ENCODE measurements at places on chromosomes 3 and 15.
A peak's percentile ranks its signal among the peaks of the same experiment; 100 is the strongest.

GRCh38 chr15:85407421-85408269 is 27.2 kb downstream of the AKAP13 start:
- peaks cover 61% of the 10 kb centered on the region for H3K4me1 ChIP-seq
- H3K27ac ChIP-seq, result peak overlapping the region; percentile 95
- H3K4me3 ChIP-seq, result peak overlapping the region; percentile 68
- H3K27me3 ChIP-seq, result no peaks in the 10 kb centered on the region

DNA sequence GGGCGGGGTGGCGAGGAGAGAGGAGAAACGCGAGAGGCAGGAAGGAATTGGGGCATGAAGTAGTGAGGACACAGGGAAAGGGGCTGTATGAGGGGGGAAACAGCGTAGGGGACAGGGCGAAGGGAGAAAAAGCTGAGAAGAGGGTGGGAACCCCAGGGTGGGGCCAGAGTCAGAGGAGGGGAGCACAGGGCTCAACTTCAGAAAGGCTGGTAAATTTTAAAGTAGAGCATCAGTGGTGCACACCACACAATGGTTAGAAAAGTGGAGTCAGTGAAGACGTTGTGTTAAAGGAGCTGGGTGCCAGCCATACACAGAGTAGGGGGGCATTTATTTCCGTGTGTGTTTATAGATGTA is 3.0 kb upstream of the RPP25 start:
- H3K27me3 ChIP-seq, result peaks cover 41% of the 10 kb centered on the region
- DNase-seq, result no peak
- peak overlapping the region; percentile 10 for H3K27ac ChIP-seq
- H3K4me1 ChIP-seq, result peaks cover 30% of the 10 kb centered on the region
- H3K36me3 ChIP-seq, result peaks cover 3% of the 10 kb centered on the region

DNA sequence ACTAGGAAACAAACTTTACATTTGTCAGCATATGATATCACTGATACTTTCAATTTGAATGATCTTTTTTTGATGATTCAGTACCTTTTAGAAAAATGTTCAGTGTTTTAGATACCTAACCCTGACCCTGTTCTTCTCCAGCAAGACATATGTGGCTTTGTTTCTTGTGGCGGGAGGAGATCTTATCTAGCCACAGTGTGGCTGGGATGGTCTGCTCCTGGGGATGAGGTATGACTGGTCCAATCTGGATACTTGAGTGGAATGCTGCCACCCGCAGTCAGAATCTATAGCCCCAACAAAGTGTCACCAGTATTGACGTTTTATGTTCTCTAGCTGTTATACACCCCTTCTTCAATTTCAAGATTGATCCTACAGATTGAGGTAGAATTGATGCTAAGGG is 439.0 kb upstream of the GOLIM4 start:
- no peaks in the 10 kb centered on the region for H3K36me3 ChIP-seq
- no peak overlapping the region for H3K27ac ChIP-seq
- no peaks in the 10 kb centered on the region for H3K4me1 ChIP-seq
- DNase-seq, result no peak
- no peak overlapping the region for H3K4me3 ChIP-seq
- H3K27me3 ChIP-seq, result no peaks in the 10 kb centered on the region

GRCh38 chr3:16143861-16144447 is 30.5 kb upstream of the GALNT15 start:
- no peak overlapping the region for H3K27ac ChIP-seq
- H3K36me3 ChIP-seq, result no peaks in the 10 kb centered on the region
- no peak for DNase-seq
- H3K27me3 ChIP-seq, result no peaks in the 10 kb centered on the region
- no peaks in the 10 kb centered on the region for H3K4me1 ChIP-seq

GRCh38 chr15:52003710-52004109 is 15.3 kb upstream of the MAPK6 start:
- H3K4me3 ChIP-seq, result no peak overlapping the region
- DNase-seq, result no peak
- no peaks in the 10 kb centered on the region for H3K27me3 ChIP-seq
- peaks cover 45% of the 10 kb centered on the region for H3K4me1 ChIP-seq
- no peaks in the 10 kb centered on the region for H3K36me3 ChIP-seq

DNA sequence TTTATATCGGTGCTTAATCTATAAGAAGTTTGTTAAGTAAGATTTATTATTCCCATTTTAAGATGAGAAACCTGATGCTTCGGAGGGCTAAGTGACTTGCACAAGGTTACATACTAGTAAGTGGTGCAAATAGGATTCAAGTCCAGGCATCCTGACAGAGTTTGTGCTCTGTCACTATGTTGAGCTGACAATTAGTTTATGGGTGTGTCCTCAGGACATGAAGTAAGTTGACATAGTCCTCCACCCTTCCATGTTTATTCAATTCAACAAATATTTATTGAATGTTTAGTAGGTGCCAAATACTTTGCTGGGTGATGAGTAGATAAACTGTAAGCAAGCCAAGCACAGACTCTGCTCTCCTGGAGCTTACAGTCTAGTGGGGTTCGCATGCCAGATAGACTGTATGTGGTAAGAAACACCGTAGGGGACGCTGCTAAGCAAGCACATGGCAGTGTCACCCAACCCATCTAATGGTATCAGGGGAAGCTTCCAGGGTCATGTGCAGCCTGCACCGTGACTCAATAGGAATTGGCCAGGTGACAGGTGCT is 342.7 kb upstream of the SATB1 start:
- peaks cover 26% of the 10 kb centered on the region for H3K4me1 ChIP-seq
- no peak overlapping the region for H3K27ac ChIP-seq
- no peak for DNase-seq

DNA sequence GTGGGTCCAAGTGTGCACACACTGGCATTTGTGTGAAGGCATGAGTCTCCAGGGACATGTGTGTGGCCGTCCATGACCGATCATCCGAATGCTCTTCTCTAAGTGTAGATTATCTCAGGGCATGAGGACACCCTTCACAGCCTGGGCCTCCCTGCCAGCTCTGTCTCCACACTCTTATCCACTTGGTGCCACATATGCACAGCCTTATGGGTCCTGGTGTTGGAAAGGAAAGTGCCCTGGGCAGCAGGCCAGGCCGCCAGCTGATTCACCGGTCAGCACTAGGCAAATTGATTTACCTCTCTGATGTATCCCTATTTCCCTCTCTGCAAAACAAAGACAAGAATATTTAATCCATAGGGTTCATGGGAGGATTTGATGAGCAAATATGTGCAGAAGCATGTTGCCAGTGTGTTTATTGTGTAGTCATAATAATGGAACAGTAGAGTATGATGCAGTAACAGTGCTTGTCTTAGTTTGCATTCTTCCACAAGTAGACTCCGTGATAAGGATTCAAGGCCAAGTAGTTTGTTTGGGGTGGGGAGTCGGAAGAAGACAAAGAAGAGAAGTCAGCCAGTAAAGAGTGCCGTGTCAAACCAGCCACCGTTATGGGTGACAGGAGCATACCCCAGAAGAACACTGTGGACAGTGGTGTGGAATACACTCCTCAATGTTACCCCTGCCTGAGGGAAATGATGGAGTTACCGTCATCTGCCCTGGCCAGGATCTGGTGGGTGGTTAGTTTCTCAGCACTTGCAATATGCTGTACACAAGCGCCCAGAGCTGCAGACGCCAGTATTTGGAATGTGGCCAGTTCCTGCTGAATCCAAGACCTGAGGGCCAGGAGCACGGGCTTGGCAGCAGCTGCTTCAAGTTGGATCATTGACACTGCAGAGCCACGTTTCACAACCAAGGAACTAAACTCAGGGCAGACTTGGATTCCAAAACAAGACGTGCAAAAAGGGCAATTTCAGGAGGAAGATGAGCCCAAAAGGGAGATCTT is 85.1 kb downstream of the MTHFS start:
- no peak overlapping the region for H3K27ac ChIP-seq
- no peaks in the 10 kb centered on the region for H3K27me3 ChIP-seq
- no peak for DNase-seq
- no peaks in the 10 kb centered on the region for H3K36me3 ChIP-seq

DNA sequence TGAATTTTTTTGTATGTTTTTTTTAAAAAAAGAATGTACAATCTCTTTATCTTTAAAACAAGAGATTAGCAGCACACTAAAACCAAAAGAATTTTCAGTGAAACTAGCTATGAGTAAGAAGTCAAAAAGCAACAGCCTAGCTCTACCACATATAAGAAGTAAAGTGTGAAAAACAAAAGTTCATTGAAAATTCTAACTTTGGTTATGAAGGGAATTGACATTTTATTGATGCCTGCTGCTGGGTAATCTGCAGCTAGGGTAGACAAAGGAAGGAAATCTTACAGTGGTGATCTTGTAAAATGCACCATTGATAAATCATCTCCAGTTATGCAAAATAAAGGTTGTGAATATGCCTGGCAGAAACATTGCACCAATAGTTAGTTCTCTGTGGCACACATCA is 37.8 kb upstream of the FOXB1 start:
- no peak overlapping the region for H3K4me3 ChIP-seq
- H3K36me3 ChIP-seq, result peaks cover 7% of the 10 kb centered on the region
- no peak overlapping the region for H3K27ac ChIP-seq
- H3K4me1 ChIP-seq, result peaks cover 9% of the 10 kb centered on the region

DNA sequence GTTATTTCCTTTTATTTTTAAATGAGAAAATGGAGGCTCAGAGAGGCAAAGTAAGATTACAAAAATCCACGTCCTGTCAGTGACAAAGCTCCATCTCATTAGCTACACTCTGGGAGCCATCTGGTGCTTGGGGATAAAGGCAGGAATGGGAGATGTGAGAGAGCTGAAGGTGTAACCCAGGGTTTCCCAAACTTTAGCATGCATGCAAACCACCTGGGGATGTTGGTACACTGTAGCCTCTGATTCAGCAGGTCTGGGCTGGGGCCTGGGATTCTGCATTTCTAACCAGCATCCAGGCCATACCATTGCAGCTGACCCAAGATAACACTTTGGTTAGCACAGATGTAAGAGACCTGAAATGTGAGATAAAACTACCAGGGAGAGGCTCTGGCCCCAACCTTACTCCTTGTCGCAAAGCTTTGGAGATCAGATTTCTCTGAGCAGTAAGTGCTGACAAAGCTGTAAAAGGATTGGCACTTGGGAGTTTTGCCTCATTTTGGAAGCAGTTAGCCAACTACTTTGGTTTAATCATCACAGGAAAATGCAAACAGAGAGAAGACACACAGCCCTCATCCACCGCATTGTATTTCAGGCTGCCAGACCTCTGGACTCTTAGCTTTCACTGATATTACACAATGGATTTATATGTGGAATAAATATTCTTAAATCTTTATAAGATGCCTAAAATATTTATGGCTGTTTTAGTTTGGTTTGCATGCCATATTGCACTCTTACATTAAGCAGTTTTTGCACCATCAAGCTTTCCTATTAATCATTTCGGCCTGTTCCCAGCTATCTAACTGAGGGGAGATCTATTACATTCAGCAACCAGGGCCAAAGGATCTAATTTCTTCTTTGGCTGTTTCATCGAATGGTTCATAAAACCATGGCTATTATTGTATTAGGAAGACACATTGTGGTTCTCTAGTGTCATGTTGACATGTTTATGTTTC is 263.0 kb downstream of the EBLN2 start:
- DNase-seq, result no peak
- H3K27me3 ChIP-seq, result no peaks in the 10 kb centered on the region
- H3K4me3 ChIP-seq, result no peak overlapping the region
- no peaks in the 10 kb centered on the region for H3K36me3 ChIP-seq
- no peak overlapping the region for H3K27ac ChIP-seq

DNA sequence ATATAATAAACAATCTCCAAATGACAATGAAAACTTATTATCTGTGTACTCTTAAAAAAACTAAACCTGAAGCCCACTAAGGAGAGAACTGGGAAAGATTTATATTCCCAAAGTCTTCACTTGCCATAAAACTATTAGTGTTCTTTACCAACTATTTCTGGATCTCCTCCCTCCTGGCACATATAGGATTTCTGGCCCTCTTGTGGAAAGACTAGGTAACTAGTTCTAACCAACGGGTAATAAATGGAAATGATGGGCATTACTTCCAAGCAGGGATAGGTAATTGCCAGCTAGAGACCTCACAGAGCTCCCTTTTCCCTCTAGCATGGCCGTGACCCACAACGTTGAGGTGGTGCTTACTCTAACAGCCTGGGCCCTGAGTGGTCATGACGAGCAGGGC is 110.1 kb downstream of the DNAH12 start:
- peaks cover 14% of the 10 kb centered on the region for H3K27me3 ChIP-seq
- DNase-seq, result no peak
- H3K27ac ChIP-seq, result no peak overlapping the region
- no peaks in the 10 kb centered on the region for H3K4me1 ChIP-seq

- H3K27me3 ChIP-seq, result peaks cover 2% of the 10 kb centered on the region
- no peak overlapping the region for H3K4me3 ChIP-seq
- H3K4me1 ChIP-seq, result peaks cover 13% of the 10 kb centered on the region
- DNase-seq, result no peak
- no peaks in the 10 kb centered on the region for H3K36me3 ChIP-seq
- no peak overlapping the region for H3K27ac ChIP-seq
These were observed 7.3 kb upstream of the LIPH start for GRCh38 chr3:185559706-185560090.

DNA sequence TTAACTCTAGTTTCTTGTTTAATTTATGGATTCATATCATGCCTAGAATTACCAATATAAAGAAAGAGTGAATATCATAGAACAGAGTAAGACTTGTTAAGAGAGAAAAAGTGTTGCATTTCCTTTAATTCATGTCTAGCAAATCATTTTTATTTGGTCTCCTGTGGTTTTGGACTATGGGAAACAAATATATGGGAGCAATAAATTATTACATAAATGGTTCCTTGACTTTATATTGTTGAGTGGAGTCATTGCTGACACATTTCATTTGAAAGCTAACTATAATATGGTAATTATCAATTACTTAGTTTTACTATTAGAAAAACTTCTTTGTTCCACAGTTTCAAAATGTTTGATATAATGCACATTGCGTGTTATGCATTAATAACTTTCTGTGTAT is 144.7 kb upstream of the CGNL1 start:
- no peak overlapping the region for H3K4me3 ChIP-seq
- no peak for DNase-seq
- H3K36me3 ChIP-seq, result peaks cover 15% of the 10 kb centered on the region
- no peaks in the 10 kb centered on the region for H3K4me1 ChIP-seq
- no peaks in the 10 kb centered on the region for H3K27me3 ChIP-seq

GRCh38 chr3:137084586-137084985 is 126.8 kb downstream of the IL20RB start:
- H3K4me3 ChIP-seq, result no peak overlapping the region
- no peaks in the 10 kb centered on the region for H3K36me3 ChIP-seq
- peaks cover 9% of the 10 kb centered on the region for H3K27me3 ChIP-seq
- H3K27ac ChIP-seq, result no peak overlapping the region
- no peaks in the 10 kb centered on the region for H3K4me1 ChIP-seq

GRCh38 chr3:69999140-70000027 is at the start of gene SAMMSON:
Gene SAMMSON, plus strand, starts transcription at chr3:69999733.
- H3K27me3 ChIP-seq, result no peaks in the 10 kb centered on the region
- no peak for DNase-seq
- no peak within 1 kb of the TSS for H3K4me3 ChIP-seq

DNA sequence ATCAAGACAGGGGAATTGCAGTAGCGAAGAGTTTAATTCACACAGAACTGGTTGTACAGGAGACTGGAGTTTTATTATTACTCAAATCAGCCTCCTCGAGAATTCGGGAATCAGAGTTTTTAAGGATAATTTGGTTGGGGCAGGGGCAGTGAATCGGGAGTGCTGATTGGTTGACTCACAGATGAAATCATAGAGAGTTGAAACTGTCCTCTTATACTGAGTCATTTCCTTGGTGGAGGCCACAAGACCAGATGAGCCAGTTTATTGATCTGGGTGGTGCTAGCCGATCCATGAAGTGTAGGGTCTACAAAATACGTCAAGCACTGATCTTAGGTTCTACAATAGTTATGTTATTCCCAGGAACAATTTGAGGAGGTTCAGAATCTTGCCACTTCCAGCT is 5.3 kb upstream of the ZNF770 start:
- peak; percentile 61 for DNase-seq
- peaks cover 28% of the 10 kb centered on the region for H3K4me1 ChIP-seq
- H3K36me3 ChIP-seq, result no peaks in the 10 kb centered on the region
- no peaks in the 10 kb centered on the region for H3K27me3 ChIP-seq
